ENCODE measurements at places on chromosomes 2 and 18.

DNA sequence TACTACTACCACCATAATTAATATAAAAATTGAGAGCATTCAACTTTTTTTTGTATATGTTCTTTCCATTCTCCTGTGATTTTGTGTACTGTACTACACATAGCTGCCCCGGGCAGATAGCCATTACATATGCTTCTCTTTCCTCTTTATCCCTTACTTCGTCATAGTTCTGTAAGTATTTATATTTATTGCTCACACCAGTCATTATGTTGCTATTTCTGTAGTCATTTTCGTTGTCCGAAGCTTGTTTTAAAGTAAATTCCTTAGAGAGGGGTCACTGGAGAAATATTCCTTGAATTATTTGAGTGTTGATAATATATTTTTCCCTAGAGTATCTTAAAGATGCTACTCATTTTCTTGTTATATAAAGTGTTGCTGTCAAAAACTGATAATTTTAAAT, 144.0 kb downstream of the CLIP4 start:
- DNase-seq, result no peak

DNA sequence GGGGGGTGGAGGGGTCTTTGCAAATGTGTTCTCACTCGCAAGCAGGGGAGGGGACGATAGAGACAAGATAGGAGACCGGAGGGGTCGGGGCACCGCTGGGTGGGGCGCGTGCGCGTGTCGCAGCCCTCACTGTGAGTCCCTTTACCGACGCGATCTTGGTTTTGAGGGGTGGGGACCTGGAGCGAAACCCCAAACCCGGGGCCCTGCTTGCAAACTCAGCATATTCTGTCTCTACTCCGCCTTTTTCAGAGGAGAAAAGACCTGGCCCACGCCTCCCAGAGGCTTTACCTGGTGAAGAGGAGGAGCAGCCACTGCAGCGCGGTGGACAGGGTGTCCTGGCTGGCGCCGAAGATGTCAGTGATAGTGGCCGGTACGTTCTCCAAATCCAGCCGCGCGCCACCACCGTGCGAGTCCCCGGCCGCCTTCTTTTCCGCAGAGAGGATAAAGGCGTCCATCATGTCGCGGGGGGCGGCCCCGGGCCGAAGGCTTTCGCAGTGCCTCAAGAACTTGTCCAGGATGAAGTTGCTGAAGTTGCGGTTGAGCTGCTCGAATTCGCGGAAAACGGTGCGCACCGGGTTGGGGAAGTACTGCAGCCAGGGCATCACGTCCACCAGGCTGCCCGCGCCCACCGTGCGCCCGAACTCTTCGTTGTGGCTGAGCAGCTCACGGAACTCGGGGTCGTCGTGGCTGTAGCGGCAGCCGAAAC, 1.7 kb downstream of the CYP1B1 start:
- DNase-seq, result no peak

GRCh38 chr2:10256031-10256514, 46.6 kb upstream of the HPCAL1 start:
- DNase-seq, result no peak

GRCh38 chr18:10659594-10659993, 133.8 kb downstream of the NAPG start:
- DNase-seq, result no peak

- DNase-seq, result peak; percentile 49
Observed at GRCh38 chr2:219155054-219155644, 5.5 kb downstream of the NHEJ1 start.

GRCh38 chr2:198385326-198385725, 580.9 kb downstream of the PLCL1 start:
- DNase-seq, result no peak

DNA sequence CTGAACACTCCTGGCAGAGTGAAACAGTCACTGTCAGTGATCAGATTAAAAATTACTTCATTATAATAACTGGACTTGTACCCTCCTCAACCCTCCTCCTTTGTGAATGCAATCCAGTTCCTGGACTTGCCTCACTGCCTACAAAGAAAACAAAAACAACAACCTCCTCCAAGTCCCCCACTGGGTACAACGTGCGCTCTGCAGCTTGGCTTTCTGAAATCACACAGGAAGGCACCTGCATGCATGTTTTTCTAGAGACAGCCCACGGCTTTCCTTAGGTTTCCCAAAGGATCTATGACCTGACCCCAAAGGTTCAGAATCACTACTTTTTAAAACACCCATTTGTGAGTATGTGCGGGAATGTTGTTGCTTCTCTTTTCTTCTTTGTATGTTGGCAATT, 61.4 kb upstream of the TUBA3E start:
- DNase-seq, result no peak

- no peak for DNase-seq
Observed at GRCh38 chr2:62794791-62795190, 89.3 kb downstream of the EHBP1 start.

DNA sequence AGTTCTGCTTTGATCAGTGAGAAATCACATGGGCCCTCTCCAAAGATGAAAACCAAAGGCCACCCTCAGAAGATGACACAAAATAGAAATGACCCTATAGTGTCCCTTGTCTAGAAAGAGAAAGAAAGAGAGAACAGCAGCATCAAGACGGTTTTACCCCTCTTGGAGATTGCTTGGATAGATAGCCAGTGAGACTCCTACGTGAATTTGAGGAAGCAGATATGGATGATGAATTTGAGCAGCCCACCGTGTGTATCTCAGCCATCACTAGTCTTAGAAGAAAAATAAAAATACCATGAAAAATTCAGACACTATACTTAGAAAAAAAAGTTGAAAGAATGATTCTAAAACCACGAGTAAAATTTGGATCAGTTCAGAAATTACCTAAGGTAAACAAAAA, 329.1 kb upstream of the CNTNAP5 start:
- no peak for DNase-seq

DNA sequence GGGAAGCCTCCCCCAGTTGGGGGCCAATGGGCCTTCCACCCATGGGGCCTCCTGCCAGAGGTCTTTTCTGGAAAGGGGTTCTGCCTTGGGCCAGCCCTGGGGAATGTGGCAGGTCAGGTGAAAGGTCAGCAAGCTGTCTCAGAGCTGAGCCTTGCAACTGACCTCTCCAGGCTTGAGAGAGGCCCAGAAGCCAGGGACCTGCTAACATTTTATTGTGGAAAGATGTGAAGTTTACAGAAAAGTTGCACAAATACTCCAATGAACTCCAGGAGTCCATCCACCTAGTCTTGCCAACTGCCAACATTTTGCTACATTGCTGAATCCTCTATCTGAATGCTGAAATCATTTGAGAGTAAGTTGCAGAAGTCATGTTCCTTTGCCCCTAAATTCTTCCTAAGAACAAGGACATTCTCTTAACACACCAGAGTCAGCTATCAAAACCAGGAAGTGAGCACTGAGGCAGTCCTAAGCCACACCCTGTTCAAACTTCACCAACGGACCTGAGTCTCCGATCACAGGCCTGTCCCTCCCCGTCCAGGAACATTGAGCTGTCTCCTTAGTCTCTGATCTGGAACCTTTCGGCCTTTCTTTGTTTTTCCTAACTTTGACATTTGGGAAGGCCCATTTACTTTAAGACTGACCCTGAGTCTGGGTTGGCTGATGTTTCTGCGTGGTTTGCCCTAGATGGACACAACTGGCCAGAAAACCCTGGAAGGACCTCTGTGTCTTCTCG, 4.0 kb downstream of the SNORC start:
- no peak for DNase-seq

- no peak for DNase-seq
Observed at GRCh38 chr2:162016080-162016479, 57.9 kb downstream of the DPP4 start.

DNA sequence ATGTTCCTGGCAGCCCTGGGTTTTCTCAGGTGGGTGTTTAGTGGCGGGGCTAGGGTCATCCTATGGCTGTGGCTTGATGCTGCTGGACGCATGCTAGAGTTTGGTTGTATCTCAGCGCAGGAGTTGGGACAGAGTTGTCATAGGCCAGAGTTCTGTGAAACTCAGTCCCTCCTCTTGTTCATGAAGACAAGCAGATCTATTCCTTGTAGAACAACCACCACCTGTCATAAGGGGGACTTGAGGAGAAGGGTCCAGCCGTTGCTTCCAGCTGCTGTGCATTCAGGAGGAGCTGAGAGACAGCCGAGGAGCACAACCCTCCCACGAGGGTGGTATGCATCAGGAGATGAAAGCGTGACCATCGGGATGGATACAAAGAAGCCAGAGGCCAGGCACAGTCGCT, 26.4 kb downstream of the DCDC2C start:
- no peak for DNase-seq

DNA sequence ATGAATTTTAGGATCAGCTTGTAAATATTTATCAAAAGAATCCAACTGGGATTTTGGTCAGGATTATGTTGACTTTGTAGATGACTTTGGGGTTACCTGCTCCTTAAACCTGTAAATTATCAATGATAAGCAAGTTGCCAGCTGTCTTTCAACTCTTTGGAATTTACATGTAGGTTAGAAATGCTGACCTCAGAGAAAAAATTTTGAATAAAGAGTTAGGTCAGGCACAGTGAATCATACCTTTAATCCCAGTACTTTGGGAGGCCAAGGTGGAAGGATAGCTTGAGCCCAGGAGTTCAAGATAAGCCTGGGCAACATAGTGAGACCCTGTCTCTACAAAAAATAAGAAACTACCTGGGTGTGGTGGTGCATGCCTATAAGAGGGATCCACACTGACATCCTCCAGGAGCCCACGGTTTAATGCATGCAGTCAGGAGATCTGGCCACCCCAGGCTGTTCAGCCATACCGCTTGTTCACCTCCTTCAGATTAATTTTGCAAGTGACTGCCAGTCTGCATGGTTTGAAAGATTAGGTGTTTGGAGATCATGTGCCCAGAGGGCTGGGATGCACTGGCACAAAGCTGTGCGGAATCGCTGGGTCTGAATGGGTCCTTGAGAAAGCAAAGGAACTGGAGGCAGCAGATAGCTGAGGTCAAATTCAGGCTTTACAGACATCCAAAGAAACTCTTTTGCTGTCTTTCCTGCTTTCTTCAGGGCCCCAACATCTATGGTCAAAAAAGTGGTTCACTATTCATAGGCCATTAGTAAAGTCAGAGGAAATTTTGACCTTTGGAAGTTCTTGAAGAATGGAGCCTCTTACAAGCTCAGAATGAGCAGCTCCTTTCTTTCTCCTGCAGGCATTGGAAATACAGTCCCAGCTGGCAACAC, 83.4 kb upstream of the TXNDC2 start:
- DNase-seq, result no peak

DNA sequence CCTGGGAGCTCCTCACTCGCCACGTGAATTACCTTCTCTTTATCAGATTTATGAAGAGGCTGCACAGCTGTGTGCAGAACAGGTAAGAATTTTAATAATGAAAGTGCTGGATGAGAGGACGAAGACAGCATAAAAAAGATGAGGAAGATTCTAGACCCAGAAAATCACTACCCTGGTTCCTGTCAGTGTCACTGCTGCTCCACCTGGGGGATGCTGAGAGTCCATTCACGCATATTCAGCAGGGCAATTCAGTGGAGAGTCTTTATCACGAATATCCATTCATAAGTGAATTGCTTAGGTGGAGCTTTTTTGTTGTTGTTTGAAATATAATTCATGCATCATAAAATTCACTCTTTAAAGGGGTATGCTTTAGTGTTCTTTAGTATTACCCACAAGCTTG, 52.0 kb downstream of the MRPL33 start:
- DNase-seq, result no peak

GRCh38 chr2:160869411-160869810, 290.8 kb upstream of the TANK start:
- DNase-seq, result peak; percentile 94

DNA sequence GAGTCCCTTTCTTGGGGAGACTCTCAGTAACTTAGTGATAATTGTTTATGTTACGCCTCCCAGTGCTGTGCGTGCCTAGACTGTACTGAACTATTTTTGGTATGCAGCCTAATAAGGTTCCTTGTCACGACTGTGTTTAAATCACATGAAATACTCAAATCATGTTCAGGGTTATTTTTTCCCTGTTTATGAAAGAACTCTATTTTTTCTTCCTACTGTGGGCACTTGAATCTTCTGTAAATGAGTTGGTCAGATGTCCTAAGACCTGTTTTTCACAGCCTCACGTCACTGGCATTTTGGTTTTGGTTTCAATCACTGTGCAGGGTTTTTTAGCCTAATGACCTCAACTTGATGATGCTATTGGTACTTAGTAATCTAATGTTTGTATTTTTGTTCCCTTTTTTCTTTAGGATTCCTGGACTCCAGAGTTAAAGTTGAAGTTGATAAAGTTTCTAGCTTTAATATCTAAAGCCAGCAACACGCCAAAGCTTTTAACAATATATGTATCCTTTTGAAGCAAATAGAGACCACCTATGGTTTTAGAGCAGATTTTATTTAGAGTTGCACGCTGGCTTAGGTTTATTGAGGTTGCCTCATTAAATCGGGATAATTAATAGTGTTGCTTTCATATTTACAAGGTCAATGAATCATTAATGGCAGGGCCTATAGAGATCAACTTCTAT, 24.0 kb downstream of the ARMC9 start:
- DNase-seq, result no peak

GRCh38 chr2:64454386-64455332, 697 bp downstream of the LGALSL start:
- peak; percentile 13 for DNase-seq

DNA sequence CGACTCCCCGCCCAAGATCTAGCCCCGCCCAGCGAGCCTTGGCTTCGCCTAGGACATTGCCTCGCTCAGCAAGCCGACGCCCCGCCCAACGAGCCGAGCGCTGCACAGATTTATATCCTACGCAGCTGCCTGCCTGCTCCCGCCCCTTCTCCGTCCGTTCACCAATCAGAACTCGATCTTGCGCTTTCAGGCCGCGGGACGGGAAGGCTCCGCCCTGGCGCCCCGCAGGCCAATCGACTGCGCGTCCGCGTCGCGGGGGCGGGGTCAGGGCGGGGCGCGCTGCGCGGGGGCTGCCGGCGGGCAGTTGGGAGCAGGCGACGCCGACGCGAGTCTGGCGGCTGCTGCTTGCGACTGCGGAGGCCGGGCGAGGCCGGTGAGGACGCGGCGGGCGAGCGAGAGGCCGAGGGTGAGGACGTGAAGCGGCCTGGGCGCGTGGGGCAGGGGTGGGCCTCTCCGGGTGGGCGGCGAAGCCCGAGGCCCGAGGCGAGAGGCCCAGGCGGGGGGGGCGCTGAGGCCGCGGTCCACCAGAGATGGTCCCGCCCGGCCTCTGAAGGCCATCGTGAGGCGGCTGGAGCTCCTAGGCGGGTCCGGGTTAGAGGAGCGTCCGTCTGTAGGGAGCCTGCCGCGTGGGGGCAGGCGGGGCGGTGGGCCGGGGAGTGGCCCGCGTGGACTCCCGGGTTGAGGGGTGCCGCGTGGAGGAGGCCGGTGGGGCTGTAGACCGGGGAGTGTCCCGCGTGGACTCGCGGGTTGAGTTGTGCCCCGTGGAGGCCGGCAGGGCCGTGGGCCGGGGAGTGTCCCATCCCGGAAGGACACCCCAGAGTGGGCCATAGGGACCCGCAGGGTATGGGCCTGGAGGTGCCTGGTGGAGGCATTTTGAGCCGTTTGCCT, at the start of gene FARP2:
FARP2 (plus strand) TSS at position 303 of the 888 bp plus-strand sequence. CDS start 16,823 bp downstream, outside the sequence.
- DNase-seq, result peak; percentile 94
